ENCODE measurements at places on chromosomes 4 and X.

GRCh38 chr4:4913147-4913561 is 53.7 kb downstream of the MSX1 start:
- H3K4me1 ChIP-seq = no peaks in the 10 kb centered on the region
- no peak overlapping the region for H3K4me3 ChIP-seq
- DNase-seq = no peak
- no peaks in the 10 kb centered on the region for H3K27me3 ChIP-seq
- no peaks in the 10 kb centered on the region for H3K36me3 ChIP-seq
- H3K27ac ChIP-seq = no peak overlapping the region

GRCh38 chr4:133694416-133694815 is 507.2 kb downstream of the PABPC4L start:
- no peaks in the 10 kb centered on the region for H3K4me1 ChIP-seq
- no peak overlapping the region for H3K27ac ChIP-seq
- no peaks in the 10 kb centered on the region for H3K36me3 ChIP-seq
- H3K4me3 ChIP-seq = no peak overlapping the region
- H3K27me3 ChIP-seq = no peaks in the 10 kb centered on the region
- no peak for DNase-seq

DNA sequence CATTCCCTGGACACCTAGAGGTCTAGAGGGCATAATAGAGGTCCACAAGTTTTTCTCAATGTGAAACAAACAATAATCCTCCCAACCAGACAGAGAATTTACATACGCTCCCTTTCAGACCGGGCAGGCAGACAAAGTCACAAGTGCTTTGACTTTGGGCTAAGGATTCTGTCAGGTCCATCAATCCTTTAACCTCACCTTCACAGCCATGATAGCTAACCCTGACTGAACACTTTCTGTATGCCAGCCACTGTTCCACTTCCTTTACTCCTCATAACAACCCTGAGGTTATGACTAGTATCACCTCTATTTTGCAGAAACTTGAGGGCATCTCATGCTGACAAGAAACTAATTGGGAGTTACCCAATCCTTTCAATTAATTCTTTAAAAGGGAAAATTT is 118.8 kb upstream of the AFF2 start:
- H3K27me3 ChIP-seq = no peaks in the 10 kb centered on the region
- no peaks in the 10 kb centered on the region for H3K36me3 ChIP-seq
- DNase-seq = no peak

DNA sequence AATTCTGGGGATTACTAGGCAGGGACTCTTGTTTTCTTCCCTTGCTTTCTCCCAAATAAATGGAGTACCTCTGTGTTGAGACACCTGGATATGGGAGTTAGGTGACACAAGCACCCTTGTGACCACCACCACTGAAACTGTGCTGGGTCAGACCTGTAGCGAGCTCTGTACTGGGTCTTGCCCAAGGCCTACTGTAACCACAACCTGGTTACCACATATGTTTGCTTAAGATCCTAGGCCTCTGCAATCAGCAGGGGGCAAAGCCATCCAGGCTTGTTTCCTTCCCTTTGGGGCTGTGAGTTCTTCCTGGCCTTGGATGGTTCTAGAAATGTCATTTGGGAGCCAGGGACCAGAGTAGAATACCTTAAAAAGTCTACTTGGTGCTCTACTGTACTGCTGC is 49.4 kb downstream of the LPAR4 start:
- H3K36me3 ChIP-seq = no peaks in the 10 kb centered on the region
- no peak overlapping the region for H3K4me3 ChIP-seq
- H3K27ac ChIP-seq = no peak overlapping the region

GRCh38 chrX:45515262-45516215 is 314.9 kb upstream of the DIPK2B start:
- H3K36me3 ChIP-seq = no peaks in the 10 kb centered on the region
- peak; percentile 44 for DNase-seq
- no peak overlapping the region for H3K27ac ChIP-seq
- no peak overlapping the region for H3K4me3 ChIP-seq

GRCh38 chr4:172009446-172010230 is 196.4 kb downstream of the GALNTL6 start:
- no peaks in the 10 kb centered on the region for H3K27me3 ChIP-seq
- no peak overlapping the region for H3K4me3 ChIP-seq
- no peak for DNase-seq
- H3K27ac ChIP-seq = no peak overlapping the region
- no peaks in the 10 kb centered on the region for H3K36me3 ChIP-seq

- DNase-seq = no peak
- H3K4me3 ChIP-seq = no peak overlapping the region
- H3K4me1 ChIP-seq = no peaks in the 10 kb centered on the region
- H3K36me3 ChIP-seq = no peaks in the 10 kb centered on the region
Observed at GRCh38 chrX:151488677-151489076, 74.8 kb upstream of the PASD1 start.

DNA sequence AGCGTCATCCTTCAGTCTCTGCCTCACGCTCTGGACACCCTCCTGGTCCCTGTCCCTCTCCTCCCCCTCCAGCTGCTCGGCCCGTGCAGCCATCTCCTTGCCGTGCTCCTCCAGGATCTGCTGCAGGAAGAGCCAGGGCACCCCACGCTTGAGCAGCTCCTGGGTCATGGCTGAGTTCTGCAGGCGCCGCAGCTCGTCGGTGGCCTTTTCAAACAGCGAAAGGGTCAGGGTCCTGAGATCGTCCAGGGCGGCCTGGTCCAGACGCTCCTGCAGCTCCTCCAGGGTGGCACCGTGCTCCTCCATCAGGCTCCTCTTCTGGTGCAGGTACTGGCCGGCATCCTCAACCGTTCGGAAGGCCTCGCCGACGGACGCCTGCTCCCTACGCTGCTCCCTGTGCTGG is 85.8 kb downstream of the EVC2 start:
- H3K4me3 ChIP-seq = no peak overlapping the region
- H3K36me3 ChIP-seq = no peaks in the 10 kb centered on the region
- no peaks in the 10 kb centered on the region for H3K4me1 ChIP-seq
- H3K27me3 ChIP-seq = no peaks in the 10 kb centered on the region
- no peak for DNase-seq
- no peak overlapping the region for H3K27ac ChIP-seq
